ENCODE measurements at places on chromosomes 3 and 15. TPM values are rescaled to one million over a fixed set of nuclear protein-coding genes. Genes with fewer than 3 reads are reported as not detected.

ADAMTS17 gene
- total RNA-seq = 1.9 TPM

CLDN18 gene
- total RNA-seq = not detected

MKRN3 gene
- 1.1 TPM for total RNA-seq

SLTM gene
- 113 TPM for total RNA-seq

HESX1 gene
- total RNA-seq = not detected

P2RY13 gene
- not detected for total RNA-seq

CP gene
- not detected for total RNA-seq

THRB gene
- total RNA-seq = not detected

LXN gene
- total RNA-seq = 5.3 TPM

ADGRG7 gene
- not detected for total RNA-seq

FOXB1 gene
- total RNA-seq = 0.37 TPM

LRRC31 gene
- not detected for total RNA-seq

CHRM5 gene
- not detected for total RNA-seq

SCN11A gene
- 0.07 TPM for total RNA-seq

IL17RC gene
- 0.31 TPM for total RNA-seq

MITF gene
- total RNA-seq = 0.38 TPM

C3orf22 gene
- total RNA-seq = not detected

MAP3K13 gene
- 14.1 TPM for total RNA-seq

MRPS11 gene
- total RNA-seq = 81.0 TPM

FAM174B gene
- 3.9 TPM for total RNA-seq

IL17RD gene
- total RNA-seq = 0.04 TPM

PDCD10 gene
- 81.3 TPM for total RNA-seq

STARD5 gene
- total RNA-seq = 5.8 TPM

EOMES gene
- total RNA-seq = 37.1 TPM

ARPC4 gene
- total RNA-seq = 319 TPM

C3orf52 gene
- 2.8 TPM for total RNA-seq

OR5H14 gene
- total RNA-seq = not detected

LRIG1 gene
- 37.9 TPM for total RNA-seq

ROBO1 gene
- 0.55 TPM for total RNA-seq

VGLL3 gene
- not detected for total RNA-seq

GP5 gene
- 0.42 TPM for total RNA-seq

DPPA4 gene
- 0.16 TPM for total RNA-seq

PARP15 gene
- 12.7 TPM for total RNA-seq

FBXL22 gene
- total RNA-seq = 1.1 TPM

USP19 gene
- total RNA-seq = 73.9 TPM

SKOR1 gene
- 0.16 TPM for total RNA-seq

ENTPD3 gene
- not detected for total RNA-seq

Measured in CD8-positive, alpha-beta memory T cell (primary cell).